ENCODE measurements at places on chromosomes 4 and X.

- DNase-seq = no peak
Observed at GRCh38 chr4:48194971-48195370, 60.9 kb upstream of the TXK start.

DNA sequence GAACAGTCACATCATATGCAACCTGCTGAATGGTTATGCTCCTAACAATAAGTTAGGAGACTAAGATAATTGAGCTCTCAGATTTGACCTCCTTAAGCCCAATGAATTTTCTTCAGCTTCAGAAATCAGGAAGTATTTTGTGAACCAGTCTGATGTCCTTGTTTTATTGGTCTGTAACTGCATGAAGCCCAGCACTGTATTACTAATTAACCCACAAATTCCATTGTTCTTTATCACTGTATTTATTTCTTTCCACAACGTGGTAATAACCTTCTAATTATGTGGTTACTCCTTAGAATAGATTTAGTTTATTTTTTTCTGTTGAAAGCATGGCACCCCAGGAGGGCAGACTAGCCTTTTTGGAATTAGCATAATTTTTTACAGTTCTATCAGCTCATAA is 3.9 kb upstream of the MFAP3L start:
- no peak for DNase-seq

- no peak for DNase-seq
Observed at GRCh38 chrX:139018436-139018835, 306.9 kb upstream of the FGF13 start.

DNA sequence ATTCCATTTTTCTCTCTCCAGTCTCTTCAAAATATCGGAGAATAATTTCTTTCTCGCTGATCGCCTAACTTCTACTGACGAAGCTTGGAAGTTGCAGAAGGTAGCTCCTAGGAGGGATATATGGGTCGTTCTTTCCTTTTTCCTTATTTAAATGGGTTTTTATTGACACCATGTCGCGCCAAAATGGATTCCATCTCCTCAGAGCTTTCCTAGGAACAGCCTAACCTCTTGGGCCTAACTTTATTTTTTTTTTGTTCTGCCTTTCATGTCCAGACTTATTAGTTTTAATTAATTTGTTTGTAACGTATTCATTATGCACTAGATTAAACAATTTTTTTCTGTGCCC is 359.4 kb upstream of the ZCCHC13 start:
- peak; percentile 16 for DNase-seq

DNA sequence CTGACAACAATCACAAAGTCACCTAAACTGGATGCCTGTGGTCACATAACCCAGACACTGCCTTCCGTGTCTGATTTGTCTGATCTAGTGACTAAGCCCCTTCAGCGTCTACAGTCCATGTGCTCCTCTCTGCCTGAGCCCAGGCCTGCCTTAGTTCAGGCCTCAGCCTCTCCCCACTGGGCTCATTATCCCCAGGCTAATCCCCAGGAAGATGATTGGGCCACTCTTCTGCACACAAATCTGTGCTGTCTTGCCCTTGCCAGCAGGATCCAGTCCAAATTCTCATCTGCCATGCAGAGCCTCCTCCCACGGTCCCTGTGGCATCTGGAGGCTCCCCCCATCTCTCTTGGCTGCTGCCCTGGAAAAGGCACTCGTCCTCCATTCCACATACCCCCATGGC is 96.5 kb downstream of the SLC2A9 start:
- DNase-seq = no peak

DNA sequence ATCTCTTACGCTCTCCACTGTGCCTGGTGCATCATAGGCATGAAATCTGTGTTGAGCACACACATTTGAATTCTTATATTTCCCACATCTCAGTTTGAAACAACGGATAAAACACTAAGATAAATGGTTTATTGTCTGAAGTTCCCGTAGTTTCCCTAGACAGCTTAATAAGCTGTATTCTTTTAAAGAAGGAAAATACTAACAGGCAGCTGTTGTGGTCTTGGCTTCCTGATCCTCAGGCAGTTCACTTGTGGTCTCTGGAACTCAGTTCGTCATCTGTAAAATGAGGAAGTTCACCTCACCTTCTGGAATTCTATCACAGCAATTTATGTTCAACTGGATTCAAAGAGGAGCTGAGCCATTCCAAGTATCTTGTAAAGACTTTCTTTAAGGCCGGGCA is 1805.6 kb upstream of the TENM3 start:
- DNase-seq = no peak

DNA sequence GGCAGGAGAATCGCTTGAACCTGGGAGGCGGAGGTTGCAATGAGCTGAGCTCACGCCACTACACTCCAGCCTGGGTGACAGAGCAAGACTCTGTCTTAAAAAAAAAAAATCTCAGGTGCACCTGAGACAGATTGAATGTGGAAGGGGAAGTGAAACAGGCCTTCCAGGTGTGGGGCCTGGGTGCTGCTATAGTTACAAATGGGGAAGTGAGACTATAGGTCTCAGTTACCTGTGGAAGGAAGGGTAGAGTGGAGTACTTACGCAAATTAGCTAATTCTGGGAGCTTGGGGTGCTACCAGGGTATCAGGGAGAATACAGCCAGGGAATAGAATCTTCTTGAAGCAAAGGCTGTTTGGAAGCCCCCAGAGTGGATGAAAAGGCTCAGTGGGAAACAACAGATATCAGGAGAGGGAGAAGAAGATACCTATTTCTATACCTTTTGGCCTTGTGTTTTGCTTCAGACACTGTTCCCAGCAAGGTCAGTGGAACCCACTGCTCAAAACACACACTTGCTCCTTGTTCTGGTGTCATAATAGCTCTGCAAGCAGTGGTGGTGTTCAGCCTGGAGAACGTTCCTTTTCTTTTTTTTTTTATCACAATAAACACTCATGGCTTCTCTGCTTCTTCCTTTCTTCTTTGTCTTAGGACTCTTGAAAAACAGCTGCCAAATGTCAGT is 7.0 kb downstream of the CD38 start:
- DNase-seq = no peak

DNA sequence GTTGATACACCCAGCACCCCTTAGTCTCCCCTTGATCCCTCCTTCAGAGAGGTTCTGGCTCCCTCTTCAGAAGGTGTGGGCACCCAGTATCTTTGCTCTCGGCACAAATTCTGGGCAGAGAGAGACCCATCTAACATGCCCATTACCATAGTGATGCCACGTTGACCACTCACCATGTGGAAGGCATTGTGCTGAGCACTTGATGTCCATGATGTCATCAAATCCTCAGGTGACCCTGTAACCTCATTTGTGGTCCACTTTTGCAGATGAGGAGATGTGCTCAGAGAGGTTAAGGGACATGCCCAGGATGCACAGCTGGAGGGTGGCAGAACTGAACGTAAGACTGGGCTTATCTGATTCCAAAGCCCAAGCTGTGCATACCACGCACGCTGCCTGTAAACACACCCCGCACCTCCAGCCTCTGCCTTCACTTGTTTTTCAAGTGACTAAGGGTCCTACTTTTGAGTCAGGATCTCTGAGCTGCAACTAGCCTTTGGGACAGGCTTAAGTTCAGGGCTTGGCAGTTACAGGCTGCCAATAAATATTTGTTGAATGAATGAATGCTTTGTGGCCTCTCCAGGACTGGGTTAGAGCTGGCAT is 55.2 kb downstream of the HTRA3 start:
- no peak for DNase-seq

Data from amniotic epithelial cell (primary cell).